ENCODE measurements at places on chromosomes 11 and 22. TPM values are rescaled to one million over a fixed set of nuclear protein-coding genes. Genes with fewer than 3 reads are reported as not detected.
A peak's percentile ranks its signal among the peaks of the same experiment; 100 is the strongest.

Gene PIH1D2
- 1.8 TPM for total RNA-seq

DNA sequence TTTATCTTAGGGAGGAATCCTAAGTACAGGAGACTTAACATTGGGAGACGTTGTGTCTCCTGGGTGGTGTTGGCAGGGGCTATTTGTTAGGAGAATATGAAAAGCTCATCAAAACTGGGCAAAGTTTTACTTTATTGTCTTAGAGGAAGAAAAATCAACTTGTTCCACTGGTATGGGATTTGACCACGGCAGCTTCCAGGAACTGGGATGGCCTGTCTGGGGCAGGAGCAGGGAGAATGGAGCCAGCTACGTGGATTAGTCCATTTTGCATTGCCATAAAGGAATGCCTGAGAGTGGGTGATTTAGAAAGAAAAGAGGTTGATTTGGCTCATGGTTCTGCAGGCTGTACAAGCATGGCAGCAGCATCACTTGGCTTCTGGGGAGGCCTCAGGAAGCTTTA, 198.4 kb downstream of the ADAMTS15 start:
- no peak for DNase-seq

DNA sequence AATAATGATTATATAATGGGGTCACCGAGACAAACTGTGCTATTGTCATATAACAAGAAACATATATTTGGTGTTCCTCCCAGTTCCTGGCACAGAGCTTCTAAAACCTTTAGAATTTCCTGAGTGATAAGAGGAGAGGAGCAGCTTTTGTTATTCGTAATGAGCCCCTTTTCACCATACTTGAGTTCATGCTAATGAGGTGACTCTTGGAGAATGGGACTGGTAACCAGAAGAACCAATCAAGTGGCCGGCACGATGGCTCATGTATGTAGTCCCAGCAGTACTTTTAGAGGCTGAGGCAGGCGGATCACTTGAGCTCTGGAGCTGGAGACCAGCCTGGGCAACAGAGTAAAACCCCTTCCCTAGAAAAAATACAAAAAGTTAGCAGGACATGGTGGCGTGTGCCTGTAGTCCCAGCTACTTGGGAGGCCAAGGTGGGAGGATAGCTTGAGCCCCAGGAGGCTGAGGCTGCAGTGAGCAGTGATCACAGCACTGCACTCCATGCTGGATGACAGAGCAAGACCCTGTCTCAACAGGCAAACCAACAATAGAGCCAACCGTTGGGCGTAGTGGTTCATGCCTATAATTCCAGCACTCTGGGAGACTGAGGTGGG, 62.7 kb upstream of the FTH1 start:
- DNase-seq: no peak

DNA sequence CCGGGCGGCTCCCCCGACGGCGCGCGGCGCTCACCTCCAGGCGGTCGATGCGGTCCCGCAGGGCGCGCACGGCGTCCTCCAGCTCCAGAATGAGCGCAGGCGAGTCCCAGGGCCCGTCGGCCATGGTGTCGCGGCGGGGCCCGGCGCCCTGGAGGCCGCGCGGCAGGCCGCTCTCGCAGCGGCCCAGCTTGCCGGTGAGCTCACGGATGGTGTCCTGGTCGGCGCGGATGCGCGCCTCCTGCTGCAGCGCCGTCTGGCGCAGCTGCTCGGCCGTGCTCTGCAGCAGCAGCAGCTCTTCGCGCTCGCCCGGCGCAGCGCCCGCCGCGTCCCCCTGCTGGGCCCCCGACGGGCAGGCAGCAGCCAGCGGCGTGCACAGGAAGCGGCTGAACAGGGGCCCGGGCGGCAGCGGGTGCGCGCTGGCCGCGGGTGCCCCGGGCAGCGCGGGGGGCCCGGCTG, 599 bp downstream of the NPTXR start:
- peak; percentile 15 for DNase-seq

Gene GRM5
- total RNA-seq: not detected

- DNase-seq: no peak
Measured at GRCh38 chr22:42022162-42022847, 23.7 kb downstream of the WBP2NL start.

Gene FOLR3
- not detected for total RNA-seq

DNA sequence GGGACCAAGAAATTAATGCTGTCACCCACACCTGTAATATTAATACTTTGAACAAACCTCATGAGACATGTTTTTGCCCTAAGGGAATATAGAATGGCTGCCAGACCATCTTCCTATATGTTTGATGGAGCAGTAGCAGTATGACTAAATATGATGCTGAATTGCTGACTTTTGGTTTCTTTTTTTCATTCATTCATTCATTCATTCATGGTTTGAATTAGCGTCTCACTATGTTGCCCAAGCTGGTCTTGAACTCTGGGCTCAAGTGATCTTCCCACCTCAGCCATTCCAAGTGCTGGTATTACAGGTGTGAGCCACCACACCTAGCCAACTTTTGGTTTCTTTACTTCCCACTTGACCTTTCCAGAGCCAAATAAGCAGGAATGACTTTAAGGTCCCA, 7.8 kb downstream of the CCDC117 start:
- no peak for DNase-seq

GRCh38 chr22:50001388-50002231, 11.0 kb downstream of the IL17REL start:
- DNase-seq: no peak

- peak; percentile 77 for DNase-seq
Measured at GRCh38 chr11:65416341-65416824, 6.2 kb upstream of the NEAT1 start.

Gene SLC1A2
- not detected for total RNA-seq

Gene FAM83F
- total RNA-seq: 0.07 TPM

GRCh38 chr11:96275801-96276594, 67.0 kb downstream of the MAML2 start:
- no peak for DNase-seq

DNA sequence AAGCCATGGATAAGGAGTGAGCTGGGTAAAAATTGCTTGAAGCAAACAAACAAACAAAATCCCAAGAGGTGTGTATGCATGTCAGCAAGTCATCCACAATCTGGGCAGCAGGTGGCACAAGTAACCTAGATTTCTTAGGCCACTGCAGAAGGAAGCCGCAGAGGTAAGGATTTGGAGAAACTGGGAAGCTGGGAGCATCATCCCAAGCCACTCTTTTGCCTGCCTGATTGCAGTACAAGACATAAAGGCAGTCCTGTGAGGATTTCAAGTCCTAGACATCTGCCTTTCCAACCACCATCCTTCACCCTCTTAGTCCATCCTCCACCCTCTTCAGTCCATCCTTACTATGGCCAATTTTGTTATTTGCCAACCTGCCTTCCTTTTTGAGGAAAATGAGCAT, 67.2 kb upstream of the BMAL1 start:
- DNase-seq: peak; percentile 58

- no peak for DNase-seq
Measured at GRCh38 chr11:72525466-72525865, 91.1 kb upstream of the CLPB start.

GRCh38 chr11:63623513-63624140, 9.4 kb upstream of the PLAAT3 start:
- no peak for DNase-seq

DNA sequence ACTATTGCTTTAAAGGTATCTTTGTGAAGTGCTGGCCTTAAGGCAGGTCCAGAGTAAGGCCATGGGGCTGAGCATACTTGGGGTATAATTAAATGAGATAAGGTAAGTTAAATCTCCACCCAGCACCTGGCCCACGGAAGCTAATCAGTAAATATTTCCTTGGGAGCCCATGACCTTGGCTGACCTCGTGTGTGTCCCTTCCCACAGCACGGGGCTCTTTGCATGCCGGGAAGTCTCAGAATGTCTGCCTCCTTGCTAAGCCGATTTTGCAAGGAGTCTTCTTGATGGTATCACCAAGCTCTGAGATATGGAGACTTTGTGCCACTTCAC, 46.5 kb downstream of the ADM start:
- DNase-seq: no peak

GRCh38 chr11:6523253-6523652, 26.2 kb downstream of the DNHD1 start:
- DNase-seq: no peak

- DNase-seq: no peak
Measured at GRCh38 chr11:44171518-44171917, 76.0 kb downstream of the EXT2 start.

DNA sequence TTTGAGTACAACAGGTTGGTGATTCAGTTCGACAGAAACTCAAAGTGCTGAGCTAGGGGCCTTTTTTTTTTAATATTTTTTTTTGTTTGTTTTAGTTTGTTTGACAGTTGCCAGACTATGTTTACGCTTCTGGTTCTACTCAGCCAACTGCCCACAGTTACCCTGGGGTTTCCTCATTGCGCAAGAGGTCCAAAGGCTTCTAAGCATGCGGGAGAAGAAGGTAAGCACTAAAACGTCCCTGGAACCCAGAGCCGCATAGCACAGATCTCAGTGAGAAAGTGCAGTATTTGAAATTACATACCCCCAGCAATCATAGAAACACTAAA, 649 bp downstream of the PRRG4 start:
- DNase-seq: no peak

Gene APOBEC3C
- 7.2 TPM for total RNA-seq

Data from NCI-H460 (cell line).